T-helper 17 cell (primary cell): ENCODE measurements at places on chromosomes 12 and 14.

DNA sequence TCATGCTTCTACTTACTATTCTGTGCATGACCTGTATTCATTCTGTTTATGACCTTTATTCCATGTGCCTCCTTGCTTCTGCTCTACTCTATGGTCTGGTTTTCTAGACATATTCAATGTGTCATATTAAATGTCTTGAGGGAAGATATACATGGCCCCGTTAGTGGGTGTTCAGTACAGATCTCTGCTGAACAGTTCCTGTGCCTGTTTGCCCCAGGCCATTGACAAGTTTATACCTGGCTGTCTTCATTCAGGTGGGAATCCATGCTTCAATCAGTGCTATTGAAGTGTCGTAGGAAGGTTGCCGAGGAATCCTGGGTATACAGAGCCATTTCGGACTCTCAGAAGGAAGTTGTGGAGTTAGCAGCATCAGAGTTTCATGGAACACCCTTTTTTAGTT is 7.4 kb upstream of the PPFIBP1 start:
- DNase-seq = no peak

DNA sequence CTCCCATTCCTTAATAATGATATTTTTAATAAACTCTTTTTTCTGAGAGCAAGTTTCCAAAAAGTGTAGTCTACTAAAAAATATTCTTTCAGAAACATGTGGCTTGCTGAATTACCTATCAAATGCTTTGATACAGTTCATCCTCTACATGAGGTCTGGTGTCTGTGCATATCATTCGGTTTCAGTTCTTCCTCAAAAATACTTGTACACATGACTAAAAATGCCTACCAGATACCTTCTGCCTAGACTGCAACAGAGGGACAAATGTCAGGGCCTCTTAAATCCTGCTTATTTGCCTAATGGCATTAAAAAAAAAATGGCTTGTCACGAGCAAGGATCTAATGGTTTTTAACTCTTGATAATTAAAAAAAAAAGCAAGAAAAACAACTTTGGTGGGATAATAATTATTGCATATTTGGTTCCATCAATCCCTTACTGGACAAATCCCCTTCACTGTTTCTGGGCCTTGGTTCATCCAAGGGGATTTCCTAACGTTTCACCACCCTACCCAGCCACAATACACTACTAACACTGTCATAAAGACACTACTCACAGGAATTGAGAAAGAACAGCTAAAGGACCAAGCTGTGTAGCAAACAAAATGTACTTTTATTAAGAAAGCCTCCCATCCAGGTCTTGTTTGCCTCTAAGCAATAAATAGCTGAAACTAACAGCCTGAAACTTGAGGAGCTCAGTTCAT is 45.7 kb downstream of the PARP11 start:
- no peak for DNase-seq

- no peak for DNase-seq
Observed at GRCh38 chr12:113587720-113588119, 116.0 kb upstream of the LHX5 start.

- DNase-seq = no peak
Observed at GRCh38 chr14:53265025-53265424, 111.9 kb upstream of the DDHD1 start.

DNA sequence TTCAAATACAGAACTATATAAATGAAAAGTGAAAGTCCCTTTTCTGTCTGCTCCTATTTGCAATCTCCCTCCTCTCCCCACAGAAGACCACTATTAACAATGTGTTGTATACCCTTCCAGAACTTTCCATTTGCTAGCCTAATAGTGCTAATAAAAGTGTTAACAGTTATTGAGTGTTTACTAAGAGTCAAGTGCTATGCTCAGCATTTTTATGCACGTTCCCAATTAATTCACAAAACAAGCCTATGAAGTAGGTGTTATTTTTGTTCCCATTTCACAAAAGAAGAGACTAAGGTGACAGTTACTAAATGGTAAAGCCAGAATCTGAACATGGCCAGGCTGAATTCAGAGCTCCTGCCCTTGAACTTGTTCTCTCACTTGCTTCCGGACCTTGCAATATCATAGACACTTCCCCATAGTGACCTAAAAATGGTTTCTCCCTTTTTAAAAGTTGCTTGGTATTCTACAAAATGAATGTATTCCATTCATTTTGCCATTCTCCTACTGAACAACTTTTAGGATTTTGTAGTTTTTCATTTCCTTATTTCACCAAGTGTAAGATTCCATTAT is 1.6 kb upstream of the PRKAB1 start:
- no peak for DNase-seq

DNA sequence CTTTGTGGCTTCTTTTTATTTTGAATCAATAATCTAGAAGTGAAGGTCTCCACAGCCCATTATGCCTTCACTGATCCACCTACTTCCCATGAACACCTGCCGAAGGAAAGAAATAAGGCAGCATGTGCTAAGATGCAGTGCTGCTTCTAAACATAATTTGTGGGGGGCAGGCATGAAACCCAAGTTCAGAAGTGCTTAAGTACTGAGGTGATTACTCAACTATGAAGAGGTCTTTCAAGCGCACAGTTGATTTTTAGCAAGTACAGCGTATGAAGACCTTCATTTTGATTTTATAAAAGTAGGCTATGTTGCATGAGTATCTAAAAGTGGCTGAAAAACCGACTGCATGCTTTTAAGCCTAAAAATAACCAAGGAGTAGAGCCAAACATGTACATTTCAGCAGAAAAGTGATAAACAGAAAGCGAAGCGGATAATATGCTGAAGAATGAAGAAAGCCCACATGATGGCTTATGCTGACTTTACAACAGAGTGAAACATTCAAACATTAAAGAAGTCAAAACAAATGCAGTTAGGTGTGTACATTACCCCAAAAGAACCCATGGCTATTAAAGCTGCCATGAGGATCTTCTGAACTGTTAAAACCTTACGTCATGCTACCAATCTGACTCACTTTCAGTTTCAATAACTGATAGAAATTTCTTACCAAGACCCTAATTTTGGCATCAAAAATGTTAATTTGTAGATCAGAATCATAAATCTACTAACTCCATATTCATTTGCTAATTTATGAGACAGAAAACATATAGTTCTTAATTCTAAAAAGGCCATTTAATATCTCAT is 29.3 kb downstream of the KICS2 start:
- no peak for DNase-seq

- no peak for DNase-seq
Observed at GRCh38 chr14:83260751-83261150, 1727.1 kb upstream of the SEL1L start.
